ENCODE measurements at places on chromosomes 11 and 22.

- peak; percentile 97 for DNase-seq
Measured at GRCh38 chr11:59171508-59172322, at the start of gene DTX4. Gene DTX4, plus strand, starts transcription at chr11:59172132. Its CDS starts 464 bp downstream, at chr11:59172596.

- no peak for DNase-seq
Measured at GRCh38 chr11:133530501-133530835, 1.8 kb downstream of the OPCML start.

- no peak for DNase-seq
Measured at GRCh38 chr11:36030731-36031281, 86.9 kb downstream of the LDLRAD3 start.

- DNase-seq, result no peak
Measured at GRCh38 chr11:37442576-37442975, 844.5 kb upstream of the RAG2 start.

DNA sequence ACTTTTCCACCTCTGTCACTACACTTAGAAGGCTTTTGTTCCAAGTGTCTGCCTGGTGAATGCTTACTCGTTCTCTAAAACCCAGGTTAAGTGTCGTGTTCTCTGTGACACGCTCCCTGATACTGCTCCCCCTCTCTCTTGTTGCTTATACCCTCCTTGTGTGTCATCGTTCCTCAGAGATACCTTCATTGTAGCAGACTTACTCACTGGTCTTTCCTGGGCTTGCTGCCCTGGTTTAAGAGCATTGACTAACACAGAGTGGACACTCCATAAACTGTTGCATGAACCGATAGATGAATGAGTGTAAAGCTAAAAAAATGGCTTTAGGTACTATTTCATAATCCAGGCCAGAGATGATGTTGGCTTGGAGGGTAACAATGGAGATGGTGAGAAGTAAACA is 171.3 kb downstream of the GRIK4 start:
- DNase-seq, result no peak

GRCh38 chr22:22813126-22814075 is 74.2 kb upstream of the IGLL5 start:
- no peak for DNase-seq

GRCh38 chr11:43072096-43072495 is 239.7 kb upstream of the API5 start:
- DNase-seq, result no peak

DNA sequence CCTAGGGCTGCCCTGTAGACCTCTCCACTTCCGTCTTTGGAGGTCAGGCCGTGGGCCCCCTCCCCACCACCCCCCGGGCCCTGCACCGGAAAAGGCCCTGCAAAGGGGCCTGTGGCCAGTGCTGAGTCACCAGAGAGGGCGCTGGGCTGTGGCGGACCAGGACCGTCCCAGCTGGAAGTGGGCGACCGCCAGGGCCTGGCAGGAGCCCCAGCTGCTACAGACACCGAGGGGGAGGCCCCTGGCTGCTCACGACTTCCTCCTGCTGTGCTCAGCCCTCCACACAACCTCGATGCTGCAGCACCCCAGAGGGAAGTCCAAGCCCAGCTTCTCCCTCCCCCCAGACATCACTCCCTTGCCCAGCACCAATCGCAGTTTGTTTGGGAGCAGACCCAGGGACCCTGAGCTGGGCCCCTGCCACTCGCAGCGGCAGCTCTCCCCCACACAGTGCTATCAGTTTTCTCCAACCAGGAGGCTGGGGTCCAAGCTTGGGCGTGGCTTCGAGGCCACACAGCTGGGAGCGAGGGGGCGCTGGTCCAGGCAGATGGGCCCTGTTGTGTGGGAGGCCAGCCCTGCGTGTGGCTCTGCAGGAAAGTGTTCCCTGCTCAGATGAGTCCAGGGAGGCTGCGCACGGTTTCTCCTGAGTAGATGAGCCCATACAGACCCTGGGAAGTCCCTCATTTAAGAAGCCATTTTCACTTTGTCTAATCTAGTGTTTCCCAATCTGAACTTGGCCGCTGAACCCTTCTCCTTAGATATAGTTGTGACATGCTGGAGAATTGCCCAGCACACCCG is 5.6 kb upstream of the SH3BP1 start:
- DNase-seq, result peak; percentile 74

DNA sequence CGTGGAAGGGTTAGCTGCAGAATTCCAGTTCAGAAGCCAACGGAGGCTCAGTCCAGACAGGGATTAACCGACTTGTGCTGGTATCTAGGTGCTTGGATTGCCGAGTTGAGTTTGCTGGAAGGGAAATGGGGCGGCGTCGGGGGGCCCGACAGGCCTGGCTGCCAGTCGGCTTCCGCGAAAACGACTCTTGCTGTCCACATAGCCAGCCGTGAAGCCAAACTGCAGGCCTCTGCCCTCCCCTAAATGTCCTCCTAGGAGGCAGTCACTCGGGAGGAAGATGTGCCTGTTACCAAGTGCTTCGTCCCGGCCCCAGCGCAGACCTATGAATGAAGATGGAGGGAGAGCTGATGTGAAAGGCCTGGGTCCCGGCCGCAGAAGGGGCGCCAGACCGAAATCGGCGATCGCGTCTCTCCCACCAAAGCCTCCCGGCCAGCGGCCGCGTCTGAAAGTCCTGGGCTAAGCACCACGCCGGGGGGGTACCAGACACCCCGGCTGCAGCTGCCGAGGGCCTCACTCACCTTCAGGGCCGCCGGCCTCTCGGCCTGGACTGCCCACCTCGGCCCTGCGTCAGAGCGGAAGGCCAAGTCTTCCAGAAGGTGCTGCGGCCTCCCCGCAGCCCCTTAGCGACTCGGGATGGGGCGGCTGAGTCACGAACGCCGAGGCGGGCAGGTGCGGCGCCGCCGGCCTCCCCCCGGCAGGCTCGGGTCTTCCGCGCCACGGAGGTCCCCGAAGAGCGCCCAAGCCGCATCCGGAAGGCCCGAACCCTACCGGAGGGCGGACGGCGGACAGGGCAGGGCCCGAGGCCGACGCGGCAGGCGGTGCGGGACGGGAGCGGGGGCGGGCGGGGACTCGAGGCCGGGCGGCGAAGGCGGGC is 7.5 kb downstream of the DPAGT1 start:
- peak; percentile 45 for DNase-seq

GRCh38 chr11:64675450-64676260 is 47.3 kb downstream of the NRXN2 start:
- peak; percentile 29 for DNase-seq

- DNase-seq, result no peak
Measured at GRCh38 chr11:1643146-1643690, 13.6 kb downstream of the KRTAP5-5 start.

- DNase-seq, result no peak
Measured at GRCh38 chr11:92268546-92268945, 43.9 kb downstream of the FAT3 start.

DNA sequence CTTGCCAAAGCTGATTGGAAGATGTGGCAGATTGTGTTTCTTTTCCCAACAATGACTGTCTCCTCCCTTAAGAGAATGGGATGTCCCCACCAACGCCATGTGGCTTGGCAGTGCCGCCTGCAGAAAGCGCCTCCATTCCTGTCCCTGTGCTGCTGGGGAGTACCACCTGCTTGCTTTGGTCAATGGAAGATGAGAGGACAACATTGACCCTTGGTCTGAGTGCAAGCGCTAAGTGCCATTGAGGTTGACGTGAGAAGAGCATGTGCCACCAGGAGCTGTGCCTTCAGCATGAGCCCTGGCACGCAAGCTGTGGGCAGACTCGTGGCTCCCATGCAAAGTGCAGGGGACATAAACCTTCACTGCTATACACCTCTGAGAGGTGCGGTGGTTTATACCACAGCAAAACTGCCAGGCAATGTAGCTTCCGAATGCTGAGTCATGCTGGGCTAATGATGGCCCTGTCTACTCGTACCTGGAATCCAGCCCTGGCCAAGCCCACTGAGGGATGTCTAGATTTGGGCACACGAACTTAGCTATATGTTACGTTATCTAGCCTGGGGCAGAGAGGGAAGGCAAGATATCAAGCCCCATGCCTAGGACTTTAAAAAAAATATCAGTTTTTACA is 41.9 kb downstream of the MYEOV start:
- peak; percentile 13 for DNase-seq

DNA sequence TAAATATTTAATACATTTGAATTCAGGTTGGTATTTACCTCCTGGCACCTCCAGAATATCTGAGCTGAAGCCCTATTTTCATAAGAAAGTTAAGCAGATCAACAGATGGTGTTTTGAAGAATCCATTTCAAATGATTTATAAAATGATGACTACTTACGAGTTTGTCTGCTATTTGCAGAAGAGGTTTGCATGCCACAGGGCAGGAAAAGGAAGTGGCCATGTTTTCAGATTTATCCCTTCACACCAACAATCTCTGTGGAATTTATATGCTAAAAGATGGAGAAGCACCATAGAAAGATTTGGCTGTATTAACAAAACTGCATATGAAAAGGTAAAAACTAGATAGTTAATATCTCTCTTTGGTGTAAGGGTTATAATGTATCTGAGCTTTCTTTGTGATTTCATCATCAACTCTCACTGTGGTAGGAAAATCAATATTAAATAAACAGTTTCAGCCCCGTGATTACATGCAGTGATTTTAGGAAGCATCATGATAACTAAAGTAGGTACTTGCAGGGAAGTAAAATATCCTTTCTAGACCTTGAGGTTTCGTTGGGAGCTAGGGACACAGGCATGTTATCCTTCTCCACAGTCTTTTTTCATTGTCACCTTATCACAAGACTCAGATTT is 2.6 kb downstream of the BMAL1 start:
- no peak for DNase-seq

- DNase-seq, result no peak
Measured at GRCh38 chr11:94017446-94017845, 3.7 kb upstream of the HEPHL1 start.

DNA sequence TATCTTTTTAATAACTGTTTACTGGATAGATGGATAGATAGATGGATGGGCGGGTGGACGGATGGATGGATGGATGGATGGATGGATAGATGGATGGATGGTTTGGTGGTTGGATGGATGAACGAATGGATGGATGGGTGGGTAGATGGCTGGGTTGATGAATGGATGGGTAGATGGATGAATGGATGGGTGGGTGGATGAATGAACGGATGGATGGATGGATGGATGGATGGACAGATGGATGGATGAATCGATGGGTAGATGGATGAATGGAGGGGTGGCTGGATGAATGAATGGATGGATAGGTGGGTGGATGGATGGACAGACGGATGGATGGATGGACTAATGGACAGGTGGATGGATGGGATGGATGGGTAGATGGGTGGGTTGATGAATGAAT is 13.8 kb upstream of the SLC22A12 start:
- DNase-seq, result no peak

- DNase-seq, result no peak
Measured at GRCh38 chr11:13446444-13446843, 16.6 kb downstream of the BTBD10 start.

DNA sequence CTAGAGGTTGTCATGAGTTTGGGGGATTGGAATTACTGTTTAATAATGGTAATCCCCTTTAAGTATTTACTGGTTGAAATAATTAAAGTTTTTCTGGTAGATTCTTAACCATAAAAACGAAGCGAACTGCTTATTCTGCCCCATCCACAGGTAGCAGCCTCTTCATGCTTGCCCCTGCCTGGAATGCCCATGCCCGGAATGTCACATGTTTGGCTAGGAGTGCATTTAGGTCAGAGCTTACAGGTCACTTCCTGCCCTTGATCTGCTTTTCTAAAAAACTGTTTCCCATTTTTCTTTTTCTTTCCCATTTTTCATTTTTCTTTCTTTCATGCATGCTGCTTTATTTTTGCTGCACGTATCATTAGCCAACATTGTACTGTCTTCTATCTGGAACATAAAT is 69.1 kb downstream of the YAP1 start:
- no peak for DNase-seq

DNA sequence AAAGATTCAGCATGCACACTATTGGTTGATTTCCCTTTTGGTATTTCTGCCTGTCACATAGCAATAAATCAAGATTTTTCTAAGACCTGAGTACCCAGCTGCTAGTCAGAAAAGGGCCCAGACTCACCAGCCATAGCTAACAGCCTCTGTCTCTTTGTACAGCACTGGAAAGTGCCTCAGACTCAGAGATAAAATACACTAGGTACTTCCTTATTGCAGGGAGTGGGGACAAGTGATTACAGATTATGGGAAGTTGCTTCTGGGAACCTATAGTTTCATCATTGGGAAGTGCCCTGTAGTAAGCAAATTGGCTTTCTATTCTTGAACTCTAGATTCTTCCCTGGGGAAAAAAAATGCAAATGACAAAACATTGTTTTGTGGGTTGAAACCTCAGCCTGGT is at the start of gene CASP5:
Gene CASP5 (minus strand): TSS at position 166 of the 400 bp plus-strand sequence. CDS start 32 bp downstream, at position 134.
- peak; percentile 49 for DNase-seq

- no peak for DNase-seq
Measured at GRCh38 chr22:33110562-33111163, 52.5 kb upstream of the SYN3 start.

GRCh38 chr11:21066030-21066429 is 396.6 kb downstream of the NELL1 start:
- DNase-seq, result no peak

GRCh38 chr11:114059278-114059983 is at the start of gene ZBTB16:
Gene ZBTB16, plus strand, starts transcription at chr11:114059711. Its CDS starts 3,590 bp downstream, at chr11:114063301.
- peak; percentile 85 for DNase-seq

DNA sequence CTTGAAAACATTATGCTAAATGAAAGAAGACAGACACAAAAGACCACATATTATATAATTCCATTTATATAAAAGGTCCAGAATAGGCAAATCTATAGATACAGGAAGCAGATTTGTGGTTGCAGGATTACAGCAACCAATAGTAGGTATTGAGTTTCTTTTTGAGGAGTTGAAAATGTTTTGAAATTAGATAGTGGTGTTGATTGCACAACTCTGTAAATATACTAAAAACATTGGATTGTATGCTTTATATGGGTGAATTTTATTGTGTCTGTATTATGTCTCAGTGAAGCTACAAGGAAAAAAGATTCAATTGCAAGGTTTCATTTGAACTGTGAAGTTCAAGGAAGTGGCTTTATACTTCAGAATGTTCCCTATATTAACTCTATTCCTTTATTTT is 3.0 kb upstream of the RRAS2 start:
- DNase-seq, result no peak

Data from colonic mucosa (tissue), 4 donors.